ENCODE measurements at places on chromosomes 12 and 14.

- DNase-seq: no peak
These were observed 75.9 kb upstream of the C12orf71 start for GRCh38 chr12:27158297-27158696.

GRCh38 chr12:114275932-114276785 is 129.8 kb downstream of the TBX5 start:
- DNase-seq: no peak

GRCh38 chr14:80636071-80636470 is 305.5 kb downstream of the CEP128 start:
- peak; percentile 52 for DNase-seq

DNA sequence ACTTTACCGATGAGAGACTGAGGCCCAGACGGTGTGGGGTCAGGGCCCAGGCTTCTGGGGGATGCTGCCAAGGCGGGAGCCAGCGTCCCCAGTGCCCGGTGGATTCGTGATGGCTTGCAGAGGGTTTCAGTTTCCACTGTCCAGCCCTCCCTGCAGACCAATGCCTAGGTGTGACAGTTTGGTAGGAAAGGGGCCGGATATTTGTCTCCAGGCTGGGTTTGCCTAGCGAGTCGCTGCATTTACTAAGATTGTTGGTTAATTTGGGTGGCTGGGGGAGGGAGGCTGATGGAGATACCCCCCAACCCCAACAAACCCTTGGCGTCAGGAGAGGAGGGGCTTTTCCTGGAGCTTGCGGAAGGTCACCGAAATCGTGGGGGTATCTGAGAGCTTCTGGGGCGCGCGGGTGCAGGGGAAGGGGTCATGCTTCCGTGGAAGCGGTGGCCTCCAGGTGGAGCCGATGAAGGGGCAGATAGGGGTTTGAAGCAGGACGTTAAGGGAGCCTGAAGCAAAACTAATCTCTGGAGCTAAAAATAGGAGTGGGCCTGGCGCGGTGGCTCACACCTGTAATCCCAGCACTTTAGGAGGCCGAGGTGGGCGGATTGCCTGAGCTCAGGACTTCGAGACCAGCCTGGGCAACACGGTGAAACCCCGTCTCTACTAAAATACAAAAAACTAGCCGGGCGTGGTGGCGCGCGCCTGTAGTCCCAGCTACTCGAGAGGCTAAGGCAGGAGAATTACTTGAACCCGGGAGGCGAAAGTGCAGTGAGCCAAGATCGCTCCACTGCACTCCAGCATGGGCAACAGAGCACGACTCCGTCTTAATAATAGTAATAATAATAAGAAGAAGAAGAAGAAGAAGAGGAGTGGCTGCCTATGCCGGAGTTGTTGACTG is 1.1 kb upstream of the CDC42BPB start:
- no peak for DNase-seq

DNA sequence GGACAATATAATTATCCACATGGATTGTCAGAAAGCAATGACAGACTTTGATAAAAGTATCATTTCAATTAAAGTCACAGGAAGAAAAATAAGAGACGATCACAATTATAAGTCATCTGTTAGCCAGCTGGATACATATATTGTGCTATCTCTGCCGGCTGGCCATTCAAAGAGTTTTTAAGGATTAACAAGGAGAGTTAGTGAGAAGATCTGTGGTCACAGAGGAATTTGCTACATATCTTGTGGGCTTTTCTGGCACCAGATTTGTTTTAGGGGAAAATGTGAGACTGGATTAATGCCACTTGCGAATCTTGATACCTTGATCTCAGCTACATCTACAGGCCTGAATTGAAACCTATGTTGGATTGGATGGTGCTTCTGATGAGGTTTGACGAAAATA is 90.9 kb upstream of the MANSC4 start:
- DNase-seq: peak; percentile 47

DNA sequence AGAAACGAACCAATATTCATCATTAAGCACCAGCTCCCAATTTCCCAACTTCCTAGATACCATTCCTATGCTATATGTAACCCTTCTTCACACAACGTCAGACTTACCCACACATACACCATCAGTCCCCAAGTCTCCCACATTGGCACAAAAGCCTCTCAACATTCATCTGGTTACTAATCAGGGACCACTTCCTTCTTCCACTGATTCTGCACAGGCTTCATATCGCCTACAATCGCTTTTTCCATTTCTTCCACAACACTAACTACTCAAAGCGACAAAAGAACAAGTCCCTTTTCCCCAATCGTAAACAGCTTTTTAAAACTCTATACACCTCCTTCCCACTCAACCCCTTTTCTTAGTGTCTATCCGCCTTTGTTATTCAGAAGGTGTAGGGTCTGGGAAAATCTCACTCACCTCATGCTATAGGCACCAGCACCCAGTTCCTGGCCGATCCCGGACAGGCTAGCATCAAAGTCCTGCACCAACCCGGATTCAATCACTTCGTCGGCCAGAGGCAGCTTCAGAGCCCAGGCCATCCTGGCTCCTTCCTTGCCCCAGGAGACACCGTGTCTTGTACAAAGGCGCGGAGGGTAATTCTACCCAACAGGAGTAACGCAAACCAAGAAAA is 936 bp downstream of the TFCP2 start:
- no peak for DNase-seq

DNA sequence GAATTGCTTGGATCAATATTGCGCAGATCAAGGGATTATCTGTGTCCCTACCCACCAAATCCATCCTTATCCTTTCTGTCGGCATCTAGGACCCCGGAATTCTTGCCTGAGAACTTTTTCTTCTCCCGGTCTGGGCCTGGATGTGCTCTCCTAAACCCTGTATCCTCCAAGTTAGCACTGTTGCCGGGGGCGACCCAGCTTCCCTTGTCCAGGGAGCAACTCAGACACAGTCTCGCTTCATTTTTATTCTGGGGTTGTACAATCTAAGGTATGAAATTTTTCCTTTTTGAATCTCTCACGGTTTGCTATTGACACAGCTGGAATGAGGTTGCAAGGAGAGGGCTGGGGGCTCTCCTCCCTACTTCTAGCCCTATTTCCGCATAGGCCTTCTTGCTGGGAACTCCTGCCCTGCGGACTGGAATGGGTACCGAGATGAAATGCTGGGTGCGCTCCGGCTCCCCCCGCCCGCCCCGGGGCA is 403 bp upstream of the PNP start:
- DNase-seq: no peak

- DNase-seq: no peak
These were observed 61.9 kb downstream of the CCDC92 start for GRCh38 chr12:123910761-123911193.

DNA sequence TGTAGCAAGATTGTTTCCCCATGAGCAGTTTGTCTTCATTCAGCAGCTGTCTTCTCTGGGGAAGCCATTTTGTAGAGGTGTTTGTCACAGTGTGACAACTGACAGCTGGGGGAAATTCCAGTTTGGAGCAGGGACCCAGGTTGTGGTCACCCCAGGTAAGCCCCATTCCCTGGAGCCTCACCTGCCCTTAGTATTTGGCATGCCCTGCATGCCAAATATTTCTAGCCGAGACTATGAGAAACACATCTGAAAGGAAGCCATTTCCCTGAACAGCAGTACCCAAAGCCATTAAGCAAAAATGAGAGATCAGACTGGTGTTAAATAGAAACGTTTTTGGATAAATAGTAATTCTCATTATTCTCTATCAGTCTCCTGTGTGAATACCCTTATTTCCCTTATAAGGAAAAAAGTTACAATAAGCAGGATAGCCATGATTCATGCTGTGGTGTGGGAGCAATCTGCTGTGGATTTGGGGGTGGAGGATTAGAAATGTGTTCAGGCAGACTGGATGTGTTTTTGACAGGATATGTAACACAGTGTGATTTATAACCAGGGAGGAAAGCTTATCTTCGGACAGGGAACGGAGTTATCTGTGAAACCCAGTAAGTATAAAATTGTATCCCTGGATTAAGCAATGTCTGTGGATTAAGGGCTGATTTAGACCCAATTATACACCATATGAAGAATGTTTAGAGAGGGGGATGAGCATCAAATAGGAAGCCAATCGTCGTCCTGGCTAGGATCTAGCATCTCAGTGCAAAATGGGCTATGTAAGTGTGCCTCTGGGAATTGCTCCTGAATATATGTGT is 68.9 kb downstream of the DAD1 start:
- DNase-seq: no peak

DNA sequence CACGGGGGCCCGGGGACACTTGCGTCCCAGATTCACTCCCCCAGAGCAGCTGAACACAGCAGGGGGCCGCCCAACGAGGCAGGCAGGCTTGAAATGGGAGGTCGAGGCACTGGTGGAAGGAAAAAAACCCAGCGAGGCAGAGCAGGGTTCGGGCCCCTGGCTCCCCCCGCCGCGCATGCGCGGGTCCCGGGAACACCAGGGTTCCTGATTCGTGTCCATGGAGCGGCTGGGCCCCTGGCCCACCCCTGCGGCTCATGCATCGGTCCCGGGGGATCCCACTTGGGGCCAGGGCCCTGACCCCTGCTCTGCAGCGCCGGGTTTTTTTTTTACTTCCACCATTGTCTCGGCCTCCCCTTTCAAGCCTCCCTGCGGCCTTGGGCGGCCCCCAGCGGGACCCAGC is 321.5 kb downstream of the ALG10 start:
- DNase-seq: no peak

GRCh38 chr14:93510056-93510455 is 79.3 kb downstream of the UNC79 start:
- no peak for DNase-seq

GRCh38 chr14:51240804-51241380 is 845 bp downstream of the TMX1 start:
- no peak for DNase-seq

- DNase-seq: no peak
These were observed 485.9 kb downstream of the APAF1 start for GRCh38 chr12:99130808-99131553.

DNA sequence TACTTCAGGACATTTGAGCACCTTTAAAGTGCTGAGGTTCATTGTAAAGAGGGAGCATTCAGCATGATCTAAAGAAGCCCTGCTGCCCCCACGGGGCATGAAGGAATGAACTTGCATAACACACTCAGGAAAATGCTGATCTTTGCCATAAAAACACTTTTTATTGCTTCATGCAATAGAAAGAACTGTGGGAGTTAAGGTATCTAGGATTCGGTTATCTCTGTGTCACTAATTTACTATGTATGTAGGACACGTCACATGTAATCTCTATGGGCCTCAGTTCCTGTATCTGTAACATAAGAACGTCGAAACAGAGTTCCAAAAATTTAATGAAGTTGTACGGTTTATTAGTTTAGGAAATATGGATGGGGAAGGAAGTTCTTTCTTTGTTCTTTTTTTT is 33.0 kb downstream of the BTBD7 start:
- peak; percentile 5 for DNase-seq

- no peak for DNase-seq
These were observed 7.5 kb downstream of the EMG1 start for GRCh38 chr12:6978188-6978587.

GRCh38 chr14:74905595-74906142 is 17.4 kb downstream of the RPS6KL1 start:
- peak; percentile 40 for DNase-seq

- no peak for DNase-seq
These were observed at the start of gene PDZRN4 for GRCh38 chr12:41188058-41188840. TSS of gene PDZRN4 (plus strand) at chr12:41188320.

GRCh38 chr14:58739674-58740073 is 101.9 kb downstream of the DACT1 start:
- no peak for DNase-seq

GRCh38 chr12:52497975-52498374 is 4.9 kb upstream of the KRT6A start:
- DNase-seq: no peak

- no peak for DNase-seq
These were observed 136.2 kb downstream of the SLCO1B3 start for GRCh38 chr12:20946732-20947131.

GRCh38 chr12:84043355-84043754 is 869.2 kb downstream of the SLC6A15 start:
- DNase-seq: no peak

GRCh38 chr14:54609576-54609975 is 42.6 kb downstream of the SAMD4A start:
- no peak for DNase-seq

- no peak for DNase-seq
These were observed 34.9 kb upstream of the CTDSP2 start for GRCh38 chr12:57881475-57881874.

DNA sequence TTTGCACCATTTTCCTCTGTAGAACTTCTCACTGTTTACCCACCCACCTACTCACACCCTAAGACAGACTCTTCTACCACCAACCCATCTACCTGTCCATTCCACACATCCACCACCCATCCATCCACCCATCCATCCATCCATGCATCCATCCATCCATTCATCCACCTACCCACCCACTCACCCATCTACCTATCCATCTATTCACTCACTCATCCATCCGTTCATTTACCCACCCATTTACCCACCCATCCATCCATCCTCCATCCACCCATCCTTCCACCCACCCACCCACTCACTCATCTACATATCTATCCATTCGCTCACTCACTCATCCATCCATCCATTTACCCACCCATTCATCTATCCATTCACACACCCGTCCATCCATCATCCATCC is 15.1 kb downstream of the PLBD2 start:
- no peak for DNase-seq

DNA sequence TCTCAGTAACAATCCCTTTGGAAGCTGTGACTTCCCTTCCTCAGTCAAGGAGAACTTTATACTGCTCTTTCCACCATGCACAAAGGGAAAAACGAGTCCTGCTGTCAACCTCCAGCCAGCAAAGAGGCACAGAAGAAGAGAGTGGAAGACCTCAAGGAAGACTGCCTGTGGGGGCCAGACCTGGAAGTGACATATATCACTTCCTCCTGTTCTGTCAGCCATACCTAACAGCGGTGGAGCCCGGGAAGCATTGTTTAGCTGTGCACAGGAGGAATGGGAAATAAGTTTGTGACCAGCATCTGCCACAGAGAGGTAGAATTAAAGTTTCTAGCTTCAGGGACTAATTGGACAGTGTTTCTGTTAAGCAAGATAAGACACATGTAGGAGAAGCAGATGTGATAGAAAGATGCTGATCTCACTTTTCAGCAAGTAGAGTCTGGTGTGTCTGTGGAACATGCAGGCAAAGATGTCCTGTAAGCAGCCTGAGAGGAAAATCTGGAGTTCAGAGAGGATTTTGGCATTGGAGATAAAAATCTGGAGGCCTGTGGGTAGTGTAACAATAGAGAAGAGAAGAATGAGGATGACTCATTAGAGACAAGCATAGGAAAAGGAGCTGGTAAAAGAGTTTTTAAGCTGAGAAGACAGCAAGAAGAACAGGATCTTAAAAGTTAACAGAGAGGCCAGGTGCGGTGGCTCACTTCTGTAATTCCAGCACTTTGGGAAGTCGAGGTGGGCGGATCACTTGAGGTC is 141.6 kb upstream of the CPSF6 start:
- DNase-seq: peak; percentile 45

- peak; percentile 14 for DNase-seq
These were observed 6.9 kb upstream of the OR6J1 start for GRCh38 chr14:22650960-22651521.

DNA sequence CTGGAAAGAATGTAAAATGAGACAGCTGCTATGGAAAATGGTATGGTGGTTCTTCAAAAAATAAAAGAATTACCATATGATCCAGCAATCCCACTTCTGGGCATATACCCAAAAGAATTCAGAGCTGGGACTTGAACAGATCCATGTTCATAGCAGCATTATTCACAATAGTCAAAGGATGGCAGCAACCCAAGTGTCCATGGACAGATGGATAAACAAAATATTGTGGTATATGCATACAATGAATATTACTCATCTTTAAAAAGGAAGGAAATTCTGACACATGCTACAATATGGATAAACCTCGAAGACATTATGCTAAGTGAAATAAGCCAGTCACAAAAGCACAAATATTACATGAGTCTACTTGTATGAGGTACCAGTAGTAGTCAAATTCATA is 9.1 kb downstream of the RAB2B start:
- peak; percentile 83 for DNase-seq

GRCh38 chr12:123512838-123513665 is 20.5 kb downstream of the RILPL1 start:
- no peak for DNase-seq
